ENCODE measurements at places on chromosomes 12 and 14.

GRCh38 chr14:60166142-60166541 lies 944 bp upstream of the DHRS7 start:
- peak; percentile 37 for DNase-seq

DNA sequence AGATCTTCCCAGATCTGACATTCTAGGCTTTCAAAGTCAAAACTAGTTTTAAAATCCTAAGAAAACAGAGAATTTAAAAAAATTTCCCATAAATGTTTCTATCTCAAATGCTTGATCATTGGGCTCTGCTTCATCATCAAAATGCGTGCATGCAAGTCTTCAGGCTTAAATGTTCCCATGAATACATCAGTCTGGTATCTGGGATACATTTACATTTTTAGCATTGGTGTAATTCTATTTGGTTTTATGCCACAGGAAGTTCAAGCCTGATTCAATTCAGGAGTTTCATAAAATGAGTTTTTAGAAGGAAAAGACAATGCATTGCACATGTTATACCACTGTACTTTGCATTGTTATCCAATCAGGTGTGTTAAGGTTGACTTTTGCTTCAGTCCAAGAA lies 336.4 kb downstream of the PCNX1 start:
- DNase-seq: no peak

GRCh38 chr14:50768680-50769079 lies 62.3 kb downstream of the NIN start:
- no peak for DNase-seq

DNA sequence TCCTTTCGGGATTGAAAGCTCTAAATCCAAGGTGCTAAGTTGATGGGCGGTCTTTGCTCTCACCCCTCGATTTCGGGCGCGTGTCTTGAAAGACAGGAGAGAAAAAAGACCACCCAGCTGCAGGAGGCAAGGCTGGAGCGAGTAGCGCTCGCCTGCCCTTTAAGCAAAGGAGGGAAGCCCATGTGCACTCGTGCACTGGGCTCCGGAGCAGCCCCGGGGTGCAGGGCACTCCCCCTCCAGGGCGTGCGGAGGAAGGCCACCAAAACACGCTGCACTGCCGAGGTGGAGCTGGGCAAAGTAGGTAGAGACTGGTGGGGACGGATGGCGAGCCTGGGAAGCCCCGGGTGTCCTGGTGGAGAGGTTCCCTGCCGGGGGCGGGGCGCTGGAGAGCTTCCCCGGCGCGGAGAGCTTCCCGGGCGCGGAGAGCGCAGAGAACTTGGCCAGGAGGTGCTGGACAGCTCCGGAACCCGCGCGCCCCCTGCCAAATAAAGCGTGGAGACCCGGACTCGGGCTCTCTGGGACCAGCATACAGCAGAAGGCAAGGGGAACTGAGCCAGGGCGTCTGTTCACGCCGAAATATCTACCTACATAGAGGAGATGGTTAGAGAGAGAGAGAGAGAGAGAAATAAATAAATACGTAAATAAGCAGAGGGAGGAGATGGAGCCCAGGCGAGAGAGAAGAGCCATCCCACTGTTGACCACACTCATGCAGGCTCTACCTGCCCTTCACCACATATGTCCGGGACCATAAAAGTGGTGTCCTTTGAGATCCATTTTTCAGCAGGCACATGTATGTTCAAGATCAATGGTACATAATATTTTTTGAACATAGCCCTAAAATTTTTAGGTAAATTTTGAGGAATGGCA lies 662 bp upstream of the NELL2 start:
- DNase-seq: peak; percentile 27

GRCh38 chr14:51607711-51608110 lies 44.0 kb upstream of the FRMD6 start:
- no peak for DNase-seq

GRCh38 chr12:50112456-50113218 lies 601 bp downstream of the COX14 start:
- DNase-seq: no peak

GRCh38 chr12:8080120-8080519 lies 2.0 kb upstream of the NECAP1 start:
- peak; percentile 71 for DNase-seq

DNA sequence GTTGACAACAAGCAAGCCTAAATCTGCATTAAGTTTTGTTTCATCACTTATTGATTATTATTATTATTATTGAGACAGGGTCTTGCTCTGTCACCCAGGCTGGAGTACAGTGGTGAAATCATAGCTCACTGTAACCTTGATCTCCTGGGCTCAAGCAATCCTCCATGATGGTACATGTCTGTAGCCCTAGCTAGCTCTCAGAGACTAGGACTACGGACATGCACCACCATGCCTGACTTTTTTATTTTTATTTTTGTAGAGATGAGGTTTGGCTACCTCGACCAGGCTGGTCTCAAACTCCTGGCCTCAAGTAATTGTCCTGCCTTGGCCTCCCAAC lies 35.7 kb upstream of the STK38L start:
- DNase-seq: no peak

DNA sequence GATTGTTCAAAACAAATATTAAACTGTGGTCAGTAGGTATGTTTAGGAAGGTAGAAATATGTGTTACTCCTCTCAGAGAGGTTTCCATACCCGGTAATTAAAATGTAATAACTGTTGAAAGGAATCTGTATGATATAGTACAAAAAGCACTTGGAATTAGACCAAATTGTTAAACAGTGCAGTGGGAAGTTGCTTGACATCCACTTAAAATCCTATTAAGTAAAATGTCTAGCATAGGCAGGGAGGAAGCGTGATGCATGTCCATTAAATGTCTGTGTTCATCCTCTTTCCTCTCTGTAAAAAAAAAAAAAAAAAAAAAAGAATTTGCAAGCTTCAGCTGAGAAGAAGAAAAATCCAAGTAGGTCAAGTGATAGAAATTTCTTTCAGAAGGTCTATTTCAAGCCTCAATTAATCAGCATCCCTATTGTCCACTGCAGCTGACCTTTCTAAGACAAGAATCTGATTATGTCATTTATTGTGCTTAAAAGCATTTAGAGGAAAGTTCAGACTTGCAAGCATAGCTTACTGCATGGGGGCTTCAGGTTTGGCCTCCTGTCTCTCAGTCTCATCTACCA lies 265.6 kb upstream of the RGS6 start:
- DNase-seq: no peak

DNA sequence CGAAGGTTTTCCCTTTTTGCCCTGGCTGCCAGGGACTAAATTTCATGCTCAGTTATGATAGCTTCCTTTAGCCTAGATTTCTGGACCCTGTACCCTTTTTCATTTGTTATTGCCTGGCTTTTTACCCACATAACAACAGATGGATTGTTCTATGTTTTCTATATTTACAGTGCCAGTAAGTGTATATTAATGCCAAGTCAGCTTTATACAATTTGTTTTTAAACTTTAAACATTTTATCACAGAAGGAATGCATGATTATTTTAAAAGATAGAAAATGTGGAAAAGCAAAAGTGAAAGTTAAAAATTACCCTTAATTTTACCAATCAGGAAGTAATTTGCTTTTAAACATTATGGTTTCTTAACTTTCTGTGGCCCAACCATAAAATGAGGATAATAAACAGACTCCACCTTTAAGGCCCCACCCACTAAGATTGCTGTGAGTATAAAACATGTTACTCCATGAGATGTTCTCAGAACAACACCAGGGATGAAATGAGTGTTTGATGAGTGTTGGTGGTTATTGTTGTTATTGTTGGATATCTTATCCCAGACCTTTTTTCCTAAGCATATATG lies 496.8 kb downstream of the EGLN3 start:
- no peak for DNase-seq

DNA sequence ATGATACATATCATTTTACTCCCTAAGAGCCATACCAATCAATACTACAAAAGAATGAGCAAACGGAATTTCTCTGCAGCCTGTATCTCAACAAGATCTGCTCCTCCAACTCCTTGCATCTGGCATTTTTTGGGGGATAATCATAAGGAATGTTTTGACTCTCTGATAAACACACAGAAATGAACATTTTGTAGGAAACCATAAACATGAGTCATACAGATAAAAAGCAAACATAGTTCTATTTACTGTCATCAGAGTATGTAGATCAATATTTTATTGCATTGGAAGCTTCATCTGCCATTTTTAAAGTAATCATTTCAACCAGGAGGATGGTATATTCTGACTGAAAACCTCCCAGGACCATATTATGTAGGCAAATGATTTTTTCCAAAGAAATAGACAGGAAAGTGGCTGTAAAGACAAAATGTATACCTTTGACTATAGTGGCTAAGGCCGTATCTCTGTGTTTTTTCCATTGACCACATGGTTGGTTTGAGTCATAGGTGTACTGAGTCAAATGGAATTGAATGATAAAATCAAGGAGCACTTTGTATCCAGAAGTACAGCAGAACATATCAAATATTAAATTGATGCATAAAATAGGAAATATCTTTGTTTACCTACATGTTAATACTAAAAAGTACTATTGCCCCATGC lies 32.4 kb upstream of the CD69 start:
- DNase-seq: no peak

DNA sequence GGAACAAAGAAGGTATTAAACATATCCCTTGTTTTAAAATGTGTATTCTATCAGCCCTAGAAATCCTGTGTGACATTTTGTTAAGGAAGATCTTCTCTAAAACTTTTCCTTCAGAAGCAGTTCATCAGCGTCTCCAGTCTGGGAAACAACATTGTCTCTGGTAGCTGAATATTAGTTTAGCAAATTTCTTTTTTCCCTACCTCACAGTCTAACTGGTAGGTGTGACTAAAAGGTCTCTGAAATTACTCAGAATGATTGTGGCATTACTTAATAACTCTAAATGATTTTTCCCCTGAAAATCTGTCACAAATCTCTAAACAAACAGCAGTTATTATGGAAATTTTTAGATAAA lies 1044.8 kb downstream of the FLRT2 start:
- no peak for DNase-seq

DNA sequence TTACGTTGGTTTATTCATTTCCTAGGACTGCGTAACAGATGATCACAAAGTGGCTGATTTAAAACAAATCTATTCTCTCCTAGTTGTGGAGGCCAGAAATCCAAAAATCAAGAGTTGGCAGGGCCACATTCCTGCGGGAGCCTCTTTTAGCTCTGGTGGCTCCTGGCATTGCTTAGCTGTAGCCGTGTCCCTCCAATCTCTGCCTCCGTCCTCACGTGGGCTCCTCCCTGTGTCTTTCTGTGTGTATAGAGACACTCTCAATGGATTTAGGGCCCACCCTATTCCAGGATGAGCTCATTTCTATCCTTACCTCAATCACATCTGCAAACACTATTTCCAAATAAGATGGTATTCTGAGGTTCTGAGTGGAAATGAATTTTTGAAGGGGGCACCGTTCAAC lies 42.5 kb downstream of the KCTD10 start:
- DNase-seq: no peak

GRCh38 chr12:104281636-104282035 lies 21.9 kb upstream of the EID3 start:
- DNase-seq: no peak

DNA sequence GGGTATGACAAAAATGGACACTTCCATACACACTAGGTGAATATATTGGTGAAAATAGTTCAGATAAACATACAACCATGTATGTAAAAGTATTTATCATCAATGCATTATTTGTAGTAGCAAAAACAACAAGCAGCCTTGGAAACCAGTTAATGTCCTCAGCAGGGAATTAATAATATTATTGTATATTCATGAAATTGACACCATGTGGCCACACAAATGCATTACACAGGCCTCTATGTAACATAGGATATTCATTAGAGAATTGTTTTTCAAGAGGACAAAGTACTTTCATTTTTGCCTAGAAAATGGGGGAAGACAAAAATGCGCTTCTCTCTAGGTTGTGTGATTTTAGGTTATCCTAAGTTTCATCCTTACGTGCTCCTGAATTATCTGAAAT lies 24.3 kb downstream of the SPRING1 start:
- DNase-seq: no peak

- DNase-seq: no peak
Observed at GRCh38 chr12:105978276-105978675, 160.5 kb downstream of the NUAK1 start.

- no peak for DNase-seq
Observed at GRCh38 chr14:39734306-39734705, 302.1 kb upstream of the FBXO33 start.

GRCh38 chr12:946631-947030 lies 2.9 kb downstream of the RAD52 start:
- DNase-seq: no peak

GRCh38 chr12:50195832-50196231 lies 28.7 kb upstream of the CERS5 start:
- DNase-seq: no peak

DNA sequence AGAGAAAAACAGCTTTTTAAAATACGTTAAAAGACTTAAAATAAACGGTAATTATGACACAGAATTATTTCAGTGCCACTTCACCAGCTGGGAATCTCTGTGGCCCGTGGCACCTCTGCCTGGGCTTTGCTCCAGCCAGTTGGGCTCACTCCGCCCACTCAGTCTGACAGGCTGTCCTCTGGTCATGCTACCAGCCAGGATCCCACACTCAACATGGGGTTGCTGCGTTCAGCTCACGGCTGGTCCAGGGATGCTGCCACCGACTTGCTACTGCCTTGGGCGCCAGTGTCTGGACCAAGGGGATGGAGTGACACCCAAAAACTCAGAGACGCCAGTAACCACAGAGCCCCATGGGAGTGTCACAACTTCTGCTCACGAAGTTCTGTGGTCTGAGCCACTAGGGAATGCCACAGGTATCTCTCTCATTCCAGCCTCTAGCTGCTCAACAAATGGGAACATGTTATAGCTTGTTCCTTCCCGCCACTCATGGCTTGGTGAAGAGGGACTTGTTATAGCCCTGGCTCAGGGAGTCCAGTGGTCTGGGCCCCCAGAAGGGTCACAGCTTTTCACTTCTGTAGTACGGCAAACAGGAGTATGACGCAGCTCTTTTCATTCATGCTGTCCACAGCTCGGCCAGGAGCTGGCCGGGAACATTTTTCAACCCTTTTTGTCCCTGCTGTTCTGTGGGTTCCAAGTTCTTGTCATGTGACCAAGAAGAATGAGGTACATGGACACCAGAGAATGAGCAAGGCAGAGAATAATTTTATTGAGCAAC lies 23.4 kb upstream of the ATXN7L3B start:
- no peak for DNase-seq

- no peak for DNase-seq
Observed at GRCh38 chr12:79162948-79163347, 298.4 kb downstream of the SYT1 start.

DNA sequence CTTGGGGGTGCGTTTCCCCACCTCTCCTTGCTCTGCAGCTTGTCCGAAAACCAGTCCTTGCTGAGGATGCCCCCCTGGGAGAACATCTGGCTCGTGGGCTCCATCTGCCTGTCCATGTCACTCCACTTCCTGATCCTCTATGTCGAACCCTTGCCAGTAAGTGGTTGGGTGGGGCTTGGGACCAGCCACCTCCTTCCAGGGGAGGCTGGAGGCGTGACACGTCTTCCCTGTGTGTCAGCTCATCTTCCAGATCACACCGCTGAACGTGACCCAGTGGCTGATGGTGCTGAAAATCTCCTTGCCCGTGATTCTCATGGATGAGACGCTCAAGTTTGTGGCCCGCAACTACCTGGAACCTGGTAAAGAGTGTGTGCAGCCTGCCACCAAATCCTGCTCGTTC lies 57.5 kb downstream of the ANAPC7 start:
- no peak for DNase-seq
